Activated T-helper 1 cell treated with Interleukin-2 at 50 U/mL for 16 hours (primary cell): ENCODE measurements at places on chromosomes 13 and 19.

GRCh38 chr13:40220299-40220935, 446.0 kb downstream of the FOXO1 start:
- no peak for DNase-seq

DNA sequence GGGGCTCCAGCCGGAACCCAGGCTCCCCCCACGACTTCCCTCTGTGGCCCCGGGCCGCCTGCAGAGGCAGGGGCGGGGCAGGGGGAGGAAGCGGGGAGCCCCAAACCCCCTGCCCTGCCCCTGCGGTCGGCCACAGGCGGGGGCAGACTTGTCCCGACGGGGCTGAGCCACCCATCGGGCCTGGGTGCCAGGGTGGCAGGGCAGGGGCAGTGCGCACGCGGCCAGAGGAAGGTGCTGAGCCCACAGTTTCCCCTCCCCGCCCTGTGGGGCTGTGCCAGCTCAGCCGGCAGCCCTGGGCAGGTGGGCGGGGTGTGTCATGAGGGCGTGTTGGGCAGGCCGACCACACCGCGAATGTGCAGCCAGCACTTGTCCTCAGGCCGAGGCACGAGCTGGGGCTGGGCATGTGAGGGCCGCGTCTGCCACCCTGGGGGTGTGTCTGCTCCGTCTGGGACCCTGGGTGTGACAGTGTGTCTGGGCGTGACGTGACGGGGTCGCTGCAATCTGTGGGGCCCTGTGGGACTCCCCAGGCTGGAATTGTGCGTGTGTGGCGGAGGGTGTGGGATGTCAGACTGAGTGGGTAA, 17.7 kb downstream of the CCDC97 start:
- peak; percentile 73 for DNase-seq

- no peak for DNase-seq
Measured at GRCh38 chr19:30340771-30341561, 31.2 kb upstream of the ZNF536 start.

DNA sequence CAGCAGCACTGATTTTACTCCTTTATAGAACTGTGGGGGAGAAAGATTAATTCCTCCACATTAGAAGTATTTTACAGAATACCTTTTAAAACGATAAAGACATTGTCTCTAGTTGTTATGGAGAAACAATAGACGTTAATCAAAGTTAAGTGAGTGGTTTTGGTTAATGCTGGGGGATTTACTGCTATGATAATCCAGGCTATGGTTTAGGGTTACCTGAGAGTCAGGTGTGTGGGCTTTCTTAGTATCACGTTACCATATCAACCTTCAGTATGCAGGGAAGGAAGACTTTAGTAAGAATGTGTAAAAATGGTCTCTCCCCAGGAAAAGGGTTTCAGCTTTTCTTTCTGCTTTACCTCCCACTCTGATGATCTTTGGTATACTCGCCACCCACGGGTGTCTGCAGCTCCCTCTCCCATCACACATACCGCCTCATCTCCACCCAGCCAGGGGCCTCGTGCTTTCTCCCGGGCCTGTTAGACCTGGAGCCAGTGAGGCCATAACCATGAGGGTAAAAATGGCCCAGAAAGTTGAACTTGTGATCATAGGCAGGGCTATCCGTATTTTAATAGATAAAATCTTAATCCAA, 45.6 kb upstream of the WDFY2 start:
- no peak for DNase-seq

DNA sequence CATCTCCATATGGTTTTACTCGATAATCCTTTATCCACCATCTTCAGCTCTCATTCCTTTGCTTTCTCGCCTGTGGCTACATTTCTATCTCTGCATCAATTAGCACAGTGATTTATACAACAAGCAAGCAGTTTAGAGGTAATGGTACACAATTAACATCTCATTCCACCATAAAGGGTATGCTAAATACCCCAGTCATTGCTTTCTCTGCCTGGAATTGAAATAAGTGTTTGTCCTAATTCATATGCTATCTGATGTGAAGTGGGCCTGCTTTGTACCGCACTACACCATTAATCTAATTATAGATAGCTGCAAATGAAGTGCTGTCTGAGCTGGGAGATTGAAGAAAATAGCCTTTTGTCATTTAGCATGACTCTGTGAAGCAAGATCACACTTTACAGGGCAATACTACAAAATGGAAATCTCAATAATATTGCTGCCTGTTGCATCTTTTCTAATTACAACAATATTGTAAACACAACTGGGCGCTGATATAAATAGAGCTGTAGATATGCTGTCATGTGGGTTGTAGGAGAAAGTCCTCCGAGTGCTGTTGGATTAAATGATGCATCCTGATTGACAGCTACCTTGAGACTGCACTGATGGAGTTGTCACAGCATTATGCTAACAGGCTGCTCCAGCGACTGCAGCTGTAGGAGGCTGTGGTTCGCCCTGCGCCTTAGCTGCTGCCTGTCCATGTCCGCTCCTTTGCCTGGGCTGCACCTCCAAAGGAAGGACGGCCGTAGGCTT, 78.2 kb downstream of the GGACT start:
- DNase-seq: no peak

DNA sequence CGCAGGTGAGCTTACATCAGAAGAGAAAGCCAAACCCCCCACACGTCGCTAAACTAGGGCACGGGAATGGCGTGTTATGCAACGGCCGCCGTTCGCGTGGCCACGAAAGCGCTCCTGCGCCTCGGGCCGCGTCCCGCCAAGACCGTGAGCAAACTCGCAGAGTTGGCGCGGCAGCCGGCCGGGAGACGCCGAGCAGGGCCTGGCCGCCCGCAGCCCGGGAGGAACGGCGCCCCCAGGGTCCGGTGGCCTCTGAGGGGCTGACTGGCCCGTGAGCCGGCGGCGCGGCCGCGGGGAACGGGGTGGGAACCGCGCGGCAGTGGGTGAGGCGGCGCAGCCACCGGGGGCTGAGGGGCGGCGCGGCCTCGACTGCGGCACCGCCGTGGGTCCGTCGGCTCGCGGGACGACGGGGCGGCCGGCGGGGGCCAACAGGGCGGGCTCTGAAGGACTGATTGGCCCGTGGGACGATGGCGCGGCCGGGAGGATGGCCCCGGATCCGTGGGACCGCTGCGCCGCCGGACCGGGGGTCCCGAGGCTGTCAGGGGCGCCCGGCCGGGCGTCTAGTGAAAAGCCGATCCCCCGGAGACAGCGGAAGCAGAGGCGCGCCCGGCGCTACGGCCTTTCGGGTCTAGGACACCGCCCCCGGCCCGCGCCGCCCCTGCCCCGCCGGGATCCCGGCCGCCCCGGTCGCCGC, 903 bp downstream of the LATS2 start:
- DNase-seq: no peak

DNA sequence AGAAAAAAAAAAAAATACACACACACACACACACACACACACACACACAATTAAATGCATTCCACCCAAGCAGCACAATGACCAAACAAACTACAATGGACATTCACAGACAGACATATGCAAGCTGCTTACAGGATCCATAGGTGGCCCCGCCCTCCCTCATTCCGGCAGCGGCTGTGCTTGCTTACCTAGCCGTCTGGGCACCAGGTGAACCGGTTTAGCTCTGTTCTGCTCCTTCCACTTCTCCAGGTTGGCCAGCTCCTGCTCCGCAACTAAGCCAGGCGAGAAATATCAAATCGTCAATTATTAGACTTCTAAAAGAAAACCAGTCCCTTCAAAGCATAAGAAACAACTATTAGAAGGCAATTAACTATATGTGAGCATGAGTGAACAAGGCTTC, 23.1 kb downstream of the EPSTI1 start:
- DNase-seq: no peak

- DNase-seq: no peak
Measured at GRCh38 chr13:31179754-31180153, 18.1 kb upstream of the HSPH1 start.

DNA sequence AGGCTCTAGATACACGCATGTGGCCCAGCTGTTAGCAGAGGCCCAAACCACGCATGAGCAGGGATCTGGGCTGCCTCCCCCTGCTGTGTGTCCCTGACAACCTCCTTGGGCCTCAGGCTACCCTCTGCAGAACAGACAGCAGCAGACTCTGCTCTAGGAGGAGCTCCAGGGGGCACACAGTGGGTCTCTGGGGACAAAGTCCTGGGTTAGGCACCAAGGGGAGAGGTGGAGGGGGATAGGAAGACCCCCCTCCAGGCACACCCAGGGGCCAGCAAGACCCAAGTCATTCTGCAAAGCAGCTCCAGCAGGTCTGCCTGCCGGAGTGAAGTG, 8.0 kb downstream of the TINCR start:
- no peak for DNase-seq

GRCh38 chr19:50896591-50897190, 14.5 kb downstream of the KLK4 start:
- DNase-seq: no peak

DNA sequence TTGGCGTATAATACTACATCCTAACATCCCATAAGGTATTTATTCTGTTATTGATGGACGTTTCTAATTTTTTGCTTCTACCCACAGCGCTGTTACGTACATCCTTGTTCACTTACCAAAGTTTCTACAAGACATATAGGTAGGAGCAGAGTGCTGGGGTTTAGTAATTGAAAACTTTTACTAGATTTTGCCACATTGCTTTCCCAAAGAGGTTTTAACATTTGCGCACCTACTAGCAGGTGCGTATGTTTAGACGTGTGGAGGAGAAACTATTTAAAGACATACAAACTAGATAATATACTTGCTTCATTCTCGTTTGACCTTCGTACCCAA, 559 bp upstream of the RPL21 start:
- no peak for DNase-seq

DNA sequence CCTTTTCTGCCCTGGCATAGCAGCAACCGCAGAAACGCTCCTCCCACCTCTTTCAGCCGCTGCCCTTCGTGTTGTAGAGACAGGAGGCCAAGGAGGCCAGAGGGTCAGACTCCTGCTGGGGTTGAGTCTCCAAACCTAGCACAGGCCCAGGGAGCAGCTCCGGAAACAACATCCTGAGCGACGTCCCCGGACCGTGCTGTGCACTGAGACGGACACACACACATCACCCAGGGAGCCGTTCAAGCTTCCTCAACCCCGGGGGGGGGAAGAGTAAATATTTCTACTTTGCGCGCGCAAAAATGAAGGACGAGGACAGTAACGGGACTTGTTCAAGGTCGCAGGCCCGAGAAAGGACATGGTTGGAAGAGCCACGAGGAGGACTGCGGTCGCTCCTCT, 657 bp downstream of the ZNF550 start:
- DNase-seq: no peak

- no peak for DNase-seq
Measured at GRCh38 chr19:51686171-51686570, 7.0 kb upstream of the SPACA6 start.

GRCh38 chr19:15292140-15292539, 40.2 kb downstream of the BRD4 start:
- no peak for DNase-seq

DNA sequence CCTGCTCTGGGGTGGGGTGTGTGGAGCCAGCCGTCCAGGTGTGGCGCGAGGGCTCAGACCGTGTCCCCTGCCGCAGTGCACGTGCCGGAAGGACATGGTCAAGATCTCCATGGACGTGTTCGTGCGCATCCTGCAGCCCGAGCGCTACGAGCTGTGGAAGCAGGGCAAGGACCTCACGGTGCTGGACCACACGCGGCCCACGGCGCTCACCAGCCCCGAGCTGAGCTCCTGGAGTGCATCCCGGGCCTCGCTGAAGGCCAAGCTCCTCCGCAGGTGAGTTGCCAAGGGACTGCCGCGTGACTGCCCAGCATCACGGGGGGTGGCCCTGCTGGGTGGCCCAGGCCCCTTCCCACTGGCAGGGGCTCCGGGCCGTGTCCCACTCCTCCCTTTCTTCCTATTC, 141.6 kb downstream of the KDM4B start:
- DNase-seq: no peak

GRCh38 chr13:27128825-27129627, 42.6 kb downstream of the USP12 start:
- DNase-seq: no peak

DNA sequence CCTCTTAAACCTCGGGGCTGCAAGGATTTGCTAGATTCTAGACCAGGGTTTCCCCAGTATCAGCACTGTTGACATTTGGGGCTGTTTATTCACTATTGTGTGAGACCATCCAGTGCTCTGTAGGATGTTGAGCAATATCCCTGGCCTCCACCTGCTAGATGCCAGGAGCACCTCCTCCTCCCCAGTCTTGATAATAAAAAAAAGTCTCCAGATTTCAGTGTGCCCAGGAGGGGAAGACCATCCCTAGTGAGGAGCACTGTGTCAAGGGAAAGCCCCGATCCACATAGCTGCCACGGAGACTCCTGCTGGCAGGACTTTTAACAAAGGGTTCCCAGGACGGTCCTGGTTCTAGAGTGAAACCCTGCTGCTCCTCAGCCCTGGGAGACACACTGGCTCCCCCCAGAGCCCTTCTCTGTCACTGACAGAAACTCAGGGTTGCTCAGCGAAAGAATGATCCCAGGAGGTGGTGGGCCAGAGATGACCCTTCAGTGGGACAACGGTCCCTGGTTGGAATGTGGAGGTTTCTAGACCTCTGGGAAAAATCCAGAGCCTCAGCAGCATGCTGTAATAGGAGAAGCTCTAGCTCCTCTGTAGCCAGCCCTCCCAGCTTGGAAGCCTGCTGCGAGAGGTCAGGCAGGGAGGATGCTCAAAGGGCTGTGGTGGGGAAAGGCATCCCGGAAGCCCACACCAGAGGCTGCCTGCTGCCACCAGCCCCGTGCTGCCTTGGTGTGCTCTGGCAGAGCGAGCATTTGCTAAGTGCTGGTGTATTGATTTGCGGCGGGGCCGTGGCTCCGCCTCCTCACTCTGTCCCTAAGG, 20.3 kb downstream of the LYL1 start:
- DNase-seq: no peak
